ENCODE measurements at places on chromosomes 11 and 22.

DNA sequence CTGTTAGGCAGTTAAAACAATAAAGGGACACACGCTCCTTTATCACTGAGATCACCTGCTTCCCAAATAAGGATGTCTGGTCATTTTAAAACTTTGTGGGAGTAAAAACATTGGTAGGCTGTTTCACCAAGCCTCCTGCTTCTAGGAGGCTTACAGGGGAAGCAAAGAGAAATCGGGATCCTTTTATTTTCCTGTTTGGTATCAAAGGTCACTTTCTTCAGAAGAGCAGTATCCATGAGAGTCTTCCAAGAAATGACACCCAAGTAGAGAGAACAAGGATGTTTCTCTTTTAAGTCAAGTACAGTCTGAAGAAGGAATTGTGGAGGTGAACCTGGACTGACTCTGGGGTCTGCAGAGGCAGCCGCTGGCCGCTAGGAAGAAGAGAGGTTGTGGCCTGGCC lies 36.9 kb upstream of the BID start:
- DNase-seq, result no peak

- no peak for DNase-seq
Observed at GRCh38 chr11:94844031-94844430, 75.9 kb downstream of the AMOTL1 start.

GRCh38 chr22:35840302-35840739 lies 122.6 kb downstream of the APOL5 start:
- DNase-seq, result no peak

DNA sequence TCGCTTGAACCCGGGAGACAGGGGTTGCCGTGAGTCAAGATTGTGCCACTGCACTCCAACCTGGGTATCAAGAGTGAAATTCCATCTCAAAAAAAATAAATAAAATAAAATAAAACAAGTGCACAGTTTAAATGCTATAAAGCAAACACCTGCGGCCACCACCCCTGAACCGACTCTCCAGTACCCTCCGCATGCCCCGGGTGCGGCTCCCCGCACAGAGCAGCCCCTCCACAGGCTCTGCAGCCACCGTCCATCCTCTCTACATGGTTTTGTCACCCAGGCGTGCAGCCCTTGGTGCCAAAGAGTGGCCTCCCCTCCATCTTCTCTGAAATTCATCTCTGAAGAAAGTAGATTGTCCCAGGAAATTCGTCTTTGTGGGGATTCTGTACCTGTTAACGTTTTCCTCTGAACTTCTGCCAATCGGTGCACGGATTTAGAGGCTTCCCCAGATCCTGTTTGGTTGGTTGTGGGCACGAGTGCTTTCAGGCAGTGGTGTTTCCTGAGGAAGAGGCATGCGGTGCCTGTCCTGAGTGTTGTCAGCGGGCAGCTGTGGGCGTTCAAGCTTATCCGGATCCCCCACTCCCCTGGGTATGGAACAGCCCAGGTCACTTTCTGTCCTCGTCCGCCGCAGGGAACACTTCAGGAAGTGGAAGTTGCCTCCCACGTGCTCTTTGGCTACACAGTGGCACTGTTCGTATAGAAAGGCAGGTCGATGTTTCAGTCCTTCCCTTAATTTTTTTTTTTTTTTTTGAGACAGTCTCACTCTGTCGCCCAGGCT lies 4.1 kb downstream of the MIOX start:
- no peak for DNase-seq

DNA sequence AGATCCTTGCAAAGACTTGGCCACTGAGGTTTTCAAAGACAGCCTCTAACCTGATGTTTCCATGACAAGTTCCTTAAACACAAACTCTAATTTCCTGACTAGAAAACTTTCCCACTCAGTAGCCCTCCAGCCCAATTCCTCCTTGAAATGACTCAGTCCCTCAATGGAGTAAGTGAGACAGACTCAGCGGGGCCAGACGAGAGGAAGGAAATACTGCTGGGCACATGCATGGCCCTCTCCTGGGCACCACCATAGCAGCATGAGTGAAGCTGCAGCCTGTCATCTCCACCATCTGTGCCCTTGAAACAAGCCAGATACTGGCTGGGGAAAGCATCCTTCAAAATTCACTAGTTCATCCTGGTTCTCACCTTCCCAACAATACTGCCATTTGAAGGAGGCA lies 76.2 kb upstream of the GDPD4 start:
- no peak for DNase-seq

GRCh38 chr11:79575701-79576100 lies 134.9 kb upstream of the TENM4 start:
- no peak for DNase-seq

DNA sequence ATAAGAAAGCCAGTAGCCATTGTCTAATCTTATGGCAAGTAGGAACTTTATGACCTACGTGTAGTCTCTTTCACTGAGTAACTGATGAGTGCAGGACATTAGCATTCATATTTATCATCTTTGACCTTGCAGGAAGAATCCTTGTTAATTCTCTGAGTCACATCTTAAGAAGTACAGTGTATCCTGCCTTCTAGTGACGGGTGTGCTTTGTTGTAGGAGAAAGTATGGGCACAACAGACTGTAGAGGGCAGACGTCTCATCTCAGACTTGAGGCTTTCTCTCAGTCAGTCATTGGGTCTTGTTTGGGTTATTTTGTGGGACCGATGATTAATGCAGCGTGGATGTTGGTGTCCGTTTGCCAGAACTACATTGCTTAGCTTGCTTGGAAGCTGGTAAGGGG lies 6.8 kb downstream of the RNF214 start:
- no peak for DNase-seq

- no peak for DNase-seq
Observed at GRCh38 chr11:86952221-86952875, 2.8 kb downstream of the FZD4 start.

DNA sequence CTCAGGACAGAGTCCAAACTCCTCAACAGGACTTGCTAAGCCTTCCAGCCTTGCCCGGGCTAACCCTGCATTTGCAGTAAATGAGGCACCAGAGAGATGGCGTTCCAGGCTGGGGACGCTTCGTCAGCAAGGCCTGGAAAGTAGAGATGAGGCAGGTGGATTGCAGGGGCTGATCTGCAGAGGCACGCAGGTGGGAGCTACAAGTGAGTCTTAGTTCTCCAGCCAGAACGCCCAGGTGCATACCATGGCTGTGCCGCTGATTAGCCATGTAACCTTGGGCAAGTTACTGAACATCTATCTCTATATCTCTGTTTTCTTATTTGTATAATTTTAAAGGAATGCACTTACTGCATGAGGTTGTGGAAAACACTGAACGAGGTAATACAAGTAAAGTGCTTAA lies 52.7 kb upstream of the BARX2 start:
- DNase-seq, result no peak

DNA sequence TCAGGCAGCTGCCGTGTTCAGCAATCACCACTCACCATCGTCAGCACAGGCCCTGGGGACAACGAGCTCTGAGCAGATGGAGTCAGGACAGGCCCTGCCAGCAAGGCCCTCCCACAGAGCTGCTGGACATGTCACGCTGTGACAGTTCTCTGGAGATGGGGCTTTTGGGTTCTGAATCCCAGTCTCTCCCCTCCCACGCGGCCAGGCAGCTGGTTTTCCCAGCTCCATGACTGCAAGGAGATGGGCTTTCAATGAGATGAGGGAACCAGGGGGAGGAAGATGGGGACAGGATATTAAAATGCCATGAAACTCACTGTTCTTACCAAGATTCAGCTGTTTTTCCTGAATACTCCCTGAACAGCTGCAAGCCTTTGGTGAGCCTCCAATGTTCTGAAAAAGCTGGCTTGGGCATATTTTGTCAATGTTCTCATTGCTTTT lies 305.9 kb downstream of the BRD1 start:
- DNase-seq, result no peak

DNA sequence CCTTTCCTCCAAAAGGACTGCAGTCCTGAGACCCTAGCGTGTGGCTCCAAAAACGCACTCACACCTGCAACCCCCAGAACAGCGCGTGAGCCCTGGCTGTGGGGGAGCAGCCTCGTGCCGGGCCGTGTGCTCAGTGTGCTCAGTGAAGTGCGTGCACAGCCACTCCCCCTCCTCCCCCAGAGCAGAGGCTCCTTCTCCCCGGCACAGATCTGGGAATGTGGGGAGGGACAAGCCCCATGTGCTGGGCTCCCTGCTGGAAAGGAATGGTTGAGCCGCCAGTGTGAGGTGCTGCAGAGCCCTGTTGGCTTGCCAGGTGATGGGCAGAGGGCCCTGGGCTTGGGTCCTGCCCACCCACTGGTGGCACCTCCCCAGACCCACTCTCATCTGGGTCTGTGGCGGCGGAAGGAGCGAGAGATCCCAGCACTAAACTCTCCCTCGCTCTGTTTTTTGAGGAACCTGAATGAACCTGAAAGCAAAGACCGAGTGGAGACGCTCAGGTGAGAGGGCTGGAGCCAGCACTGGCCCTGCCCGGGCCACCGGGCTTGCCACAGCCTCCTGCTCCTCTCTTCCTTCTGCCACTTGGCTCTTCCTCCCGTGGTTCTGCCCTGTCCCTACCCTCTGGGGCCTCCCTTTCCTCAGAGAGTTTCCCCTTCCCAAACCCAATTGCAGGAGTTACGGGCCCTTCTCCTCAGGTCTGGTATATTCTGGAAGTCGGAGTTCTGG lies 9.0 kb downstream of the RCOR2 start:
- DNase-seq, result no peak

DNA sequence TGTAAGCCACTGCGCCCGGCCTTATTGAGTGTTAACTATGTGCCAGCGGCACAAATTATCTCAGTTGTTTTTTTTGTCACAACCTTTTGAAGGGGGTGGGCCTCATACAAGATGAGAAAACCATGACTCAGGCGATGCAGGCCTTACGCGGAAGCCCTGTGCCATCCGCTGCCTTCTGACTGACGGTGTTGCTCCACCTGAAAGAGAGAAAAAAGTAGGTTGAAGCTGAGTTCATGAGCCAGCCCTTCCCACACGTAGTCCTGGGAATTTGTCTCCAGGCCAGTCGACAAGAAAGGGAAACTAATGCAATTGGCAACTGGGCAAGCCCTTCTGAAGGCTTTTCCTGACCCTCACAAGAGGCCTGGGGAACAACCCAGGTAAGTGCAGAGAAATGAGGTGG lies 96.9 kb upstream of the CRYBB3 start:
- DNase-seq, result no peak

DNA sequence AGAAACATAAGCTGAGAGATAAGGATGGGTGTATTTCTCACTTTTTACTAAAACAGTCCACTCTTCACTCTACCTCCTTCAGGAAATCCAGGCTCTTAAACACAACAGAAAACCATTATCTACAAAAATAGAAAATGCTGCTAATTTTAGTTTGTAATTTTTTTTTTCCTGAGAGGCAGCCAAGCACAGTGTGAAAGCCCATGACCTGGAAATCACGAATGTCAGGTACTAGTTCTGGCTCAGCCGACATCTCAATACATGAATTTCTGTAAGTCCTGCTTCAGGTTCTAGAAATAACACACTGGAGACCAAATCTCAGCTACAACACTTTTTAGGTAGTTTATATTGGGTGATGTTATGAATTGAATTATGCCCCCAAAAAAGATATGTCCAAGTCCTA lies 308.9 kb downstream of the KCNA4 start:
- DNase-seq, result no peak

- no peak for DNase-seq
Observed at GRCh38 chr22:46442217-46442853, 95.1 kb downstream of the CELSR1 start.

DNA sequence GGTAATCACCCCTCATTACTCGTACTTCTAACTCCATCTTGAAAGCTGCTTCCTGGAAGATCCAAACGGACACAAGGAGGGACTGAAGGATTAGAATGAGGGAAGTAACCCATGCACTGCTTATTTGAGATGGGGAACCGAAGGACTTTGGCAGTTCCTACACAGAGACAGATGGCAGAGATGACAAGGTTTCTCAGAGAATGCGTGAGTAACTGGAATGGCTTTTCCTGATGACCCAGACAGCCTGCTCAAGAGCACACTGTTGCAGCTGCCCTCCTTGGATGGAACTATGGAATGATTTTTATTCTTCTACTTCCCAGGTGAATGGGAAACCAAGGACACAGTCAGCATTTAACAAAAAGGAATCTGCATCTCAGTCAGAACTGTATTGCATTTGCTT lies 7.3 kb downstream of the KCNJ11 start:
- DNase-seq, result no peak

DNA sequence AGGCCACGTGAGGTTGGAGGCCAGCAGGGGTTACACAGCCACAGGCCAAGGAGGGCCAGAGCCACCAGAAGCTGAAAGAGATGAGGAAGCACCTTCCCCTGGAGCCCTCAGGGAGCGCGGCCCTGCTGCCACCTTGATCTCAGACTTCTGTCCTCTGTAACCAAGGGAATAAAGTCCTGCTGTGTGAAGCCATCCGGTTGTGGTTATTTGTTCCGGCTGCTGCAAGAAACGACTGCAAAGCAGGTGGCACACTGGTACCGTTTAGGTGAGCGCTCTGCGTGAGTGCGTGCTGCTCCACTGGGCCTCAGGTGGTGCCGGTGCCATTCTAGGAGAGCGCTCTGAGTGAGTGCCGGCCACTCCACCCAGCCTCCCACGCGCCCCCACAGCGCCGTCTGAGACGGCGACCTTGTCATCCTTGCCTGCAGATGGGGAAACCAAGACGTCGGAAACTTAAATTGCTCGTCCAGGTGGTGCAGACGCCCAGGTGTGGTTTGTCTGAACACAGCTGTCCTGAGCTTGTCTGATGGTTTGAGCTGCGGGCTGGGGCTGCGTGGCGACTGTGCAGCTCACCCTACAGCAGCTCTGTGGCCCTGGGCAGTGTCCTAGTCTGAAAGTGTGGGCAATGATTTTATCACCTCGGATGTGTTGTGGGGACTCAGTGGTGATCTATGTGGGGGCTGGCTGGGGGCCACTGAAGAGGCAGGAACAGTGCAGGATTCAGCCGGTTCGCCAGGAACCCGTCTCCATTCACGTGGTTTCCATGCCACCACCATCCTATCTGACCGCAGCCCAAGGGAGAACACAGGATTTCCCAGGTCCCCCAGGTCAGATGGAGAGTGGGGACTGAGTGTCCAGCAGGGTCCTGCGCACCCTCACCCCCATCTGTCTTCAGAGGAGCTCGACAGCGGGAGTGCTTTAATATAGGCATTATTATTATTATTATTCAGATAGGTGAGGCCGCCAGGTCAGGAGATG lies 4.6 kb upstream of the MRGPRG start:
- no peak for DNase-seq

GRCh38 chr11:124915541-124916369 lies 3.3 kb upstream of the HEPN1 start:
- no peak for DNase-seq

DNA sequence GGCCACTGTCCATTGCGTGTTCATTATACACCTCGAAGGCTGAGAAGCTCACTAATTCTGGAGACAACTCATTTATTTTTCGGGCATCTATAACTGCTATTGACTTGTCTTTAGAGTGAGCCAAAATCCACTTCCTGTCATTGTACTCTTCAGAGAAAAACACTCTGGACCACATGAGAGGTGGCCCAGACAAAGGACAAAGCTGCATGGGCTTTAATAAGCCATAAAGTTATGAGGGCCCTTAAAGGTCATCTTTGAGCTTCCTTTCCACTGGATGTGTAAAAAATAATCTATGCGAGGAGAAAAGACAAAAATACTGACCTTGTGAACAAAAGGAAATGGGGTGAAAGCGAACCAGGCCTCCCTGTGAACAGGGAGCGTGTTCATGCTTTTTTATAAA lies 63.5 kb upstream of the ZC3H12C start:
- DNase-seq, result no peak

GRCh38 chr11:12704049-12704448 lies 29.8 kb downstream of the TEAD1 start:
- no peak for DNase-seq
